ENCODE measurements at places on chromosomes 12 and 14.

DNA sequence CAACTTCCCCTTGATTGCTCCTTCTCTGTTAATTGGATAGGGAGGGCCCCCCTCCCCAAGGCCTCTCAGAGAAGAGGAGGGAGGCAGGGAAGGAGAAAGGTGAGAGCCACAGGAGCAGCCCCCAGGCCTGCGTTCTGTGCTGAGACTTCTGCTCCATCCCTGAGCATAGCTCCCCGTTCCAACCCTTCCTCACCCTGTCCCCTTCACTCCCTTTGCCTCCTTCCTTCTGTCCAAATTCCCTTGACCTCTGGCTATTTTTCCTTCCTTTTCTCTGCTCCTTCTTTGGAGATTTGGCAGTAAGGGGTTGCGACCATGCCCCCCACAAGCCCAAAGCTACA, 788 bp upstream of the ASIC1 start:
- no peak for DNase-seq

DNA sequence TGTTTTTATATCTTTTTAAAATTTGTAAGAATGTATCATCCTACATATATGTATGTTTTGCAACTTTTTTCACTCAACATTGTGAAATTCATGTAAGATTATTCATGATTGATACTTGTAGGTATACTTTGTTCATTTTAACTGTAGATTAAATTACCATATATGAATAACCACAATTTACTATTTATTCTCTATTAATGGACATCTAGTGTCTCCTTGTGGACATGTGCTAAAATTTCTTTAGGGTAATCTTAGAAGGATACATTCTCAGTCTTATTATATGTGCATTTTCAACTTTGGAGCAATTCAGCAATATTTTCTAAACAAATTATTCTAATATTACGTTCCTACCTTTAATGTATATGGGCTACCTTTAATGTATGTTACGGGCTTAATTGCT, 192.4 kb downstream of the FUT8 start:
- no peak for DNase-seq

DNA sequence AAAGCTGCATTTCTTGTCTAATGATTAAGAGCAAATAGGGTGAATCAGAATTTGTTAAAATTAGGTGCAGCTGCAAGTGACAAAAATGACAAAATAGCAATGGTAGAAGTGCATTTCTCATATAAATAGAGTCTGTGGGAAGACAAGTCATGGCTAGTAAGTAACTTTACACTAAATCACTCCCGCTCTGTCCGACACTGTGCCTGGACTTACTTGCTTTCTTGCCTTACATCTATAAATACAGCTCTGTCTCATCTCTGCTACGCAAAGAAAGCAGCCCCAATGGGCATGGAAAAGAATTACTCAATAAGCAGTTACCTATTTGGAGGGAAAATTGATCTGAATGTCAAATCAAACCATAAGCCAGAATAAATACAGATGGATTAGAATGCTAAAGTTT, 245.4 kb upstream of the KRR1 start:
- no peak for DNase-seq

- DNase-seq, result no peak
These were observed 25.4 kb downstream of the RTRAF start for GRCh38 chr14:52014601-52015267.

- DNase-seq, result no peak
These were observed 75.4 kb downstream of the GRIP1 start for GRCh38 chr12:66603461-66603860.

DNA sequence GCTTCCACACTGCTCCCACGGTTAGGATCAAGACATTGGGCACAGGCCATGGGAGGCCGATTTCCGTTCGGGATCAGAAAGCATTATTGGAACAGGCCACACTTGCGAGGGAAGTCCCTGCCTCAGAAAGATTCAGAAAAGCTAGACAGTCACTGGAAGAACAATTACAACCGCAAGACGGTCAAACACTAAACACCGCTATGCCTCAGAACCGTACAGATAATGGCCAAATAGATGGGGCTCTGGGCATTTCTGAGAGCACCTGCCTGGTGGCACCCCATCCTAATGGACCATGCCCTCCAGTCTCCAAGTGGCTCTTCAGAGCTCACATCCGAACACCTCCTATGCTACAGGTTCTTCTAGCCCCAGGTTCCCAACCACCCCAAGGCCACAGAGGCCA, 42.0 kb downstream of the SSH1 start:
- no peak for DNase-seq
